ENCODE measurements at places on chromosomes 5 and 9.

DNA sequence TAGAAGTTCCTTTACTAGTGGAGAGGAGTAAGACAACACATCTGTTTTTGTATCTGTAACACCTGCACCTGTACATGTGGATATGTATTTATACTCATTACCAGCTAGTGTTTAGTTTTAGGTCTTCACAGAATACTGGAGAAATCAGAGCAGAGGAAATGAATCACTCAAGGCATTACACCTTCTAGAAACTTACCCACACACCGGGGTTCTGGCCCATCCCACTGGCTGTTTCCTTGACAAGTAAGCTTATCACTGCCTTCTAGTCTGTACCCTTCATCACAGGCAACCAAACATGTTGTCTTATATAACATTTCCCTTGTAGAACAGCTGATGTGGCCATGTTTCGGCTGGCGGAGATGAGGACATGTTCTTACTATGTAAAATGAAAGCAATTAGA is 76.7 kb downstream of the SVEP1 start:
- DNase-seq, result no peak

DNA sequence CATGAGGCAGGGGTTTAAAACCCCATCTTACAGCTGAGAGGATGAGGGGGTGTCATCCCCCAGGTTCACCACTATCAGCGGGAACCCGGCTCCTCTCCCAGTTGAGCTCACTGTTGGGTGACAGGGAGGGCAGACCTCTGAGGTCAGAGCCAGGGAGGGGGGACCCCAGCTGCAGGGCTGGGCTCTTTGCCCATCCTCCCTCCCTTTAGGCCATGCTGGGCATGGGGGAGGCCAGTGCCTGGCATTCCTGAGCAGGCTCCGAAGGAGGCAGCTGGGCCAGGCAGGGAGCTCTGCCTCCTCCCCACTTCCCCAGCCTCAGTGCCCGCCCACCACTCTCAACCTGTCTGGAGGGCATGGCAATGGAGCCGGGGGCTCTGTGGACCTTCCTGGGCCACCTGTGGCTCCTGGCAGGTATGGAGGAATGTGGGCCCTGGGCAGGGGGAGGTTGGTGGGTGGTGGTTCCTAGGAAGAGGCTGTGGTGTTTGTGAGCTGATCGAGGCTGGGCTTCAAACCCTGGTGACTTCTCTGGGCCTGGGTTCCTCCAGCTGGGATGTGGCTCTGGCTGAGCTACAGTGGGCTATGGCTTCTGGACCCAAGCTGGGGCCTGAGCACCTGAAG is 12.6 kb downstream of the CRB2 start:
- DNase-seq, result no peak

GRCh38 chr5:33475706-33476105 is 34.9 kb downstream of the TARS1 start:
- no peak for DNase-seq

- DNase-seq, result no peak
Observed at GRCh38 chr5:179146277-179146676, 86.1 kb downstream of the ZNF354C start.

DNA sequence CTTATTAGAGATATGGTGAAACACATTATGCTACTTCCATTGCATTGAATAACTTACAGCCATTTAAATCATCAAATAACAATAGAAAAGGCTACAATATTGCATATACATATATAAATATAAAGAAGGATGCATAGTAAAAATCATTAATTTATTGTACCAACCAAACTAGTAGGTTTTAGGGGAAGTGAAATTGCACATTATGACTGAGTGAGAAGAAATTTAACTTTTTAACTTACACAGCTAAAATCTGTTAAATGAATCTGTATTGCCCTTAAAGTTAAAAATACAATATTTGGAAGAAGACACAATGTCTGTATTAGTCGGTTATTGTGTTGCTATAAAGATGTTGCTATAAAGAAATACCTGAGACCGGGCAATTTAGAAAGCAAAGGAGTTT is 2073.7 kb upstream of the ACO1 start:
- DNase-seq, result no peak

DNA sequence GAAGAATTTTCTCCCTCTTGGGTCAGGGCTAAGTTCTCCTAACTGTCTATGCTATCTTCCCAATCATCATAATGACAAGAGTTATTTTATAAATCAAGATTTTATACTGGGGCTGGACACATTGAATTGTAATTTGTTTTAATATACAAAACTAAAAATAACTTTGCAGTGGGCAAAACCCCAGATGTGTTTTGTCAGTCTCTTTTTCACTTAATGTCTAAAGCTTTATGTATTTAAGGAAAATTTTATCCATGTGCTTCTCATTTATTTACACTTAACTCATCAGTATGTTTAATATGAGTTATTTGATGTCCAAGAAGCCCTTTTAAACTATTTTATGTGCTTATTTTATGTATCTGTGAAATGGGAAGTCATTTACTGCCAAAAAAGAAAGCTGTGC is 362.8 kb upstream of the ADAMTSL1 start:
- DNase-seq, result no peak

GRCh38 chr5:176447591-176447977 is 601 bp upstream of the FAF2 start:
- DNase-seq, result no peak

DNA sequence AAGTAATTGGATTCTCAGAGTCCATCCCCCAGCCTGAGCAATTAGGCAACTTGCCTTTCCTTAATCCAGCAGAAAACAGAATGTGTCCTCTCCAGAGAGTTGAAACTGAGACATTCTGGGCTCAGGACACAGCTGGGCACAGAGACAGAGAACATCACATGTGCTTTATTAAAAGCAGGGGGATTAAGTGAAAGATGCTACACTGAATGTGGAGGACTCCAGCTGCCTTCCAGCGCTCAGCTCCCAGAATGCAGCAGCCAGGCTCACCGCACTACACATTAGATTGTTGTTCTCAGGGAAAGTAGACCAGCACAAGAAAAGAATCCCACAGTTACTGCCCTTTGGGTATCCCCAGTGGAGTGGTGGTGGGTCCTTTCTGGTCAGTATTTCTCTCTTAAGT is 141.6 kb upstream of the IL12B start:
- DNase-seq, result no peak

DNA sequence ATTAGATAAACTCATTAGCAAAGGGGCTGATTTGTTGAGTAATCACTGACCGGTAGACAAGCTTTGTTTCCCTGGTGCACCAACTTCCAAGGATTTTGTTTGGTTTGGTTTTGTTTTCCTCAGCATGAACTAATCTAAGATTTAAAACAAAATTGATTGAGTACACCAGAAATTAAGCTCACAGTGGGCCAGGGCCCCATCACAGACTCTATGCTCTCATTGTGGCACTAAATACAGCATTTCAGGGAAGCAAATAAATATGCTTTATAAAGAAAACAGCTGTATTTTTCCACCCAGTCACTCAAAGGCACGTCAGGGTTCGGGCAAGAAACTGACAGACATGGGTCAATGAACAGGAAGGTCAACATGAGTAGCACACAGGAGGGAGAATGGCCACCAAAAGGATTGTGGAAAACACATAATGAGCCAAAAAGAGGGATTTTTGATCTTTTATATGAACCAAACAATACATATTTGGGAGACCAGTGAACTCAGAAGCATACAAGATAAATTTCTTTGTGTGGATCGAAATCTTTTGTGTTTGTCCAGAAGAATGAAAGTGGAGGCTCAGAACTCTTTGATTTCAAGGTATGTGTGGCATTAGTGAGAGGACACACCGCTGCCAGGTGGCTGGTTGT is 8.8 kb downstream of the CFAP77 start:
- no peak for DNase-seq

GRCh38 chr5:61831736-61832135 is 474.3 kb upstream of the KIF2A start:
- no peak for DNase-seq

DNA sequence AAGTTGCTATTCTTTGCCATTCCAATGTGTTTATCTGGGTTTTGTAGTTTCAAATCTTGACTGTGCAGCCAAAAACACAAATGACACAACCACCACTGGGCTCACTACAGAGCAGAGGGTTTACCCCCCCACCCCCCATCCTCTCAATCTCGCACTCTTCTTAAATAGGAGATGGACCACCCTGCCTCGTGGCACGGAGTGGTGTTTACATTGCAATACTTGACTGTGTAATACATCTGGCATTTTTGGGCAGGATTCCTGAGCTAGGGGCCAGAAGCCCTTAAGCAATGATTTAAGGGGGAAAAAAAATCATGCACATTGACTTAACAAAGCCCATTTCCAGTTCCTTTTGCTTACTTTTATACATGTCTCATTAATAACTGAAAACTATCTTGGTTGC is 19.0 kb downstream of the PTCH1 start:
- DNase-seq, result no peak

GRCh38 chr5:107474716-107475489 is 195.8 kb downstream of the EFNA5 start:
- no peak for DNase-seq

- DNase-seq, result no peak
Observed at GRCh38 chr5:121019734-121020133, 555.6 kb downstream of the PRR16 start.

DNA sequence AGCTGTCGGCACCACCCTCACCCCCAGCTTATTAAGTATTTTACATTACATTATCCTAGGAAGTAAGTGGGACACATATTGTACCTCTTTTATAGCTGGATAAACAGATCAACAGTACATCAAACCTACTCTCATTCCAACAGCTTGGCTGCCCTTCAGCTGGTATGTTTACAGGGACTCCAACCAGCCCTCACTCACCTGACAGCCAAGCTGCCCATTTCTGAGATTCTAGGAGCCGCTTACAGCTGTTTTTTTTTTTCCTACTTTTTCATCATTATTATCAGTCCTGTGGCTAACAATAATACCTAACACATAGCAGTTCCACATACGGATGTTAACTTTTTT is 13.4 kb upstream of the CREBRF start:
- DNase-seq, result no peak

DNA sequence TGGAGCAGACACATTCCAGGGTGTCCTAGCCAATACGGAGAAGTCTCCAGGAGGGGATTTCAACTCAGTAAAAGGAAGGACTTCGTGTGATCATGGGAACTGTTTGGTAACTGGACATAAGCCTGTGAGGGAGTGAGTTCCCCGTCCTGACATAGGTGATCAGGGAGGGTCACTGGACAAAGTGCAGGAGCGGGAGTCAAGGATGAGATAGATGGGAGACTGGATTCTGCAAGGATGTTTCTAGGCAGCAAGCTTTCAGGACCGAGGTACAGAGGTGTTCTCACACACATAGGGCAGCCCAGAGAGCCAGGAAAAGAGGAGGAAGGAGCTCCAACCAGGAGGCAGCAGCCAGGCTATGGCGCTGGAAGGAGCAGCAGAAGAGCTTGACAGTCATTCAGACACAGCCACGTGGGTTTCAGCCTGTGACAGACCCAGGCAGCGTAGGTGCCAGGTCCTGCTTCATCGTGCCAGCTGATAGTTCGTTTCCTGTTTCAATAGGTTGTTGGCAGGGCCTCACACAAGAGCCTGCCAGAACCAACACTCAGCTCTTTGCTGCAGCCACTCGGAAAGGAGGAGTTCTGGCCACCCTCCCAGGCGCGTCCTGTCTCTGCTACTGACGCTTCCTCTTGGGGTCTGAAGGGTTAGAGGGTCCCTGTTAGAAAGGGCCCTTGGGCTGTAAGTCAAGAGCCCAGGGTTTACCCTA is 84.1 kb downstream of the AMBP start:
- no peak for DNase-seq

DNA sequence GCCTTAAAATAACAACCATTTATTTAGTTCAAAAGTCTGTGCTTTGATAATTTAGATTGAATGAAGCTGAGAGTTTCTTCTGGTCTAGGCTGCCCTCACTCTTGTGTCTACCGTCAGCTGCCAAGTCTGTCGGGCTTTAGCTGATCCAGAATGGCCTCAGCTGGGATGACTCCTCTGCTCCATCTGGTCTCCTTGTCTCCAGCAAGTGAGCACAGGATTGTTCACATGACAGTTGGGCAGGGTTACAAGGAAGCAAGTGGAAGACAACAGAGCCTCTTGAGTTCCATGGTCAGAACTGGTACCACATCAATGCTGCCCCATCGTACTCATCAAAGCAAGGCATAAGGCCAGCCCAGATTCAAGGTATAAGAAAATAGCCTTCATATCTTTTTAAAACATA is 9.0 kb downstream of the HTR1A start:
- no peak for DNase-seq

GRCh38 chr9:3576328-3576727 is 50.5 kb upstream of the RFX3 start:
- DNase-seq, result no peak

DNA sequence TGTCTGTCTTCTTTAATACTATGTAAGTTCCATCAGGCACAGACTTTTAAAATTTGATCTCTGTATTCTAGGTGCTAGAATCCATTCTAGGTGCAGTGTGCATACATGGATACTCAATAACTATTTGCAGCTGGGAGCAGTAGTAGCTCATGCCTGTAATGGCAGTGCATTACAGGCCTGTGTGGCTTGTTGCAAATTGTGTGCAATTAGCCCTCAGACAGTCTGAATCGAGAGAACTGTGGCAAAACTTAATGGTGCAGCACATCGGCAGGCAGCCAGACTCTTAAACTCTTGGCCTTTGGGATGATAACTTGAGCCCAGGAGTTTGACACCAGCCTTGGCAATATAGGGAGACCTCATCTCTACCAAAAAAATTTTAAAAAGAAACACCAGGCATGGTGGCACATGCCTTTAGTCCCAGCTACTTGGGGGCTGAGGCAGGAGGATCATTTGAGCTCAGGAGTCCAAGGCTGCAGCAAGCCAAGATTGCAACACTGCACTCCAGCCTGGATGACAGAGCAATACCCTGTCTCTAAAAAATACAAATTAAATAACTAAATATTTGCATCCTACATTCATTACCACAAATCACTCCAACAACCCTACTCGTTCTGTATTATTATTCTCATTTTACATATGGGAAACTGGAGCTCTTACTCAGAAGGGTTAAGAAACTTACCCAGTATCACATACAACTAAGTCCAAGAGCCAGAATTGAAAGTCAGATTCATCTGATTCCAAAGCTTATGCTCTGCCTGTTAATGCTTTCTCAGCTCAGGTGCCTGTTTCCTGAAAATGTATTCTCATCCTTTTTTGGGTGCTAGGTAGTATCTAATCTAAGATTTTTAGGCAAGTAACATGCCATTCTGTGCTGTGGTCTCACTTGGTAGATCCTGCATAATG is 30.1 kb downstream of the PRKACG start:
- DNase-seq, result no peak

GRCh38 chr5:102778478-102778877 is 23.4 kb downstream of the PAM start:
- no peak for DNase-seq

GRCh38 chr5:154648229-154648628 is 106.9 kb upstream of the LARP1 start:
- no peak for DNase-seq

GRCh38 chr9:133135146-133135745 is 14.2 kb upstream of the RALGDS start:
- DNase-seq, result no peak

- DNase-seq, result no peak
Observed at GRCh38 chr5:33833237-33833575, 58.6 kb downstream of the ADAMTS12 start.
